ENCODE measurements at places on chromosomes 6 and 20. TPM values are rescaled to one million over a fixed set of nuclear protein-coding genes. Genes with fewer than 3 reads are reported as not detected.

GRCh38 chr6:95576998-95577303 is 384 bp upstream of the MANEA start:
- DNase-seq, result no peak

GRCh38 chr20:63497946-63498935 is 642 bp downstream of the EEF1A2 start:
- DNase-seq, result no peak

DNA sequence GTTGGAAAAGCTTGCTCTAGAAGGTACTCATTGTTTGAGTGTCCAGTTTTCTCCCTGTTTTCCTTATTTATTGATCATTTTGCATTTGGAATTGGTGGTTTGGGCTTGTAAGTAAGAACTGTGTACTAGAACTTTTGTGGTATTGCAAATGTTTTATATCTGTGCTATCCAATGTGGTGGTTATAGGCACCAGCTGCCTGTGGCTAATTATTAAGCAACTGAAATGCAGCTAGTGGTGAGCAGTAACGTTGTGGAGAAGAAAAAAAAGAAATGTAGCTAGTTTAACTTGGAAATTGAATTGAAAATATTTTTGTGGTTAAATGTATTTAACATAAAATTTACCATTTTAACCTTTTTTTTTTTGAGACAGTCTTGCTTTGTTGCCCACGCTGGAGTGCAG is 50.7 kb upstream of the MAPK13 start:
- DNase-seq, result no peak

- no peak for DNase-seq
These were observed 807 bp downstream of the TBC1D20 start for GRCh38 chr20:461254-462198.

DNA sequence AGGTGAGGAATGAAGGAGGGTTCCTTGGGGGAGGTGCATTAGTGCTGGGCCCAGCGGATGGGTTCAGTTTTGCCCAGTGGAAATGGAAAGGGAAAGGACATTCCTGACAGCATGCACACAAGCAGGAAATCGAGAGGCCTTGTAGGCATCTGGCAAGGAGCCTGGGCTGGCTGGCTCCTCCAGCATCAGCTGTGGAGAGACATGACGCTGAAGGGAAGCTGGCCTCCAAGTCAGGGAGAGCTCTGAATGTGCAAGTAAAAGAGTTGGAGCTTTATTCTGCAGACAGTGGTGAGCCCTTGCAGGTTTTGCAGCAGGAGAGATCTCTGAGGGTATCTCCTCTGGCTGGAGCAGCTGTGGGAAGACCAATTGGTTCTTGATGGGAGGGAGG is 154.3 kb downstream of the MRPL14 start:
- no peak for DNase-seq

DNA sequence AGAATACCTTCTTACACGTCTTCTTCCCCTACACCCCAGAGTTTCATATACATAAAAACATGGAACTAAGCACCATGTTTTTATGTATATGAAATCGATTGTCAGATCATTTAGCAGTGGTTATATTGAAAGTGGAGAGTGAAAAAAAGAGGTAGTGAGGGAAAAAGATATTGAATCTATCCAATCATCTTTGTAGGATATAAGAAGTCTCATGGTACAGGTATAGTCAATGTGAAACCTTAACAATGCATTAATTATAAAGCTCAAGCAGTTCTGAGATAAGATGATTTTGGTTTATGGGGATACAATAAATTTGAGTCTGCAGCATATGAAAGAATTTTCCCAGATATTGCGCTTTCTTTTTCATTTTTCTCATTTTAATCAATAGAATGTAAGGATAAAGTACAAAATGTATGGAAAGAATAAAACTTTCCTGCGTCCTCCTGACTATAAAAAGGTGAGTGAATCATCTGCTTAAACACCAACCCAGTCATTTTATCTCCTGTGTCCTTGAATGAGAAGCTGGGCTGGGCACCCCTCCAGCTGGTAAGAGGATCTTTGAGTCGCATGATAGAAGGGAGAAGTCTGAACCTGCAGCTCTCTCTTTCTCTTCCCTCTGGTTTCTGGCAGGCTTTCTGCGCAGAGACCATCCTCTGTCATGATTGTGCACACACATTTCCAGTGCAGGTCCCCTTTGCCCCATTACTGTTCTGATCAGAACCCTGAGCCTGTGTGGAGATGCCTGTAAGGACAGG is 28.1 kb upstream of the AKIRIN2 start:
- no peak for DNase-seq

- peak; percentile 76 for DNase-seq
These were observed 15.8 kb upstream of the RBPJL start for GRCh38 chr20:45290677-45291355.

DNA sequence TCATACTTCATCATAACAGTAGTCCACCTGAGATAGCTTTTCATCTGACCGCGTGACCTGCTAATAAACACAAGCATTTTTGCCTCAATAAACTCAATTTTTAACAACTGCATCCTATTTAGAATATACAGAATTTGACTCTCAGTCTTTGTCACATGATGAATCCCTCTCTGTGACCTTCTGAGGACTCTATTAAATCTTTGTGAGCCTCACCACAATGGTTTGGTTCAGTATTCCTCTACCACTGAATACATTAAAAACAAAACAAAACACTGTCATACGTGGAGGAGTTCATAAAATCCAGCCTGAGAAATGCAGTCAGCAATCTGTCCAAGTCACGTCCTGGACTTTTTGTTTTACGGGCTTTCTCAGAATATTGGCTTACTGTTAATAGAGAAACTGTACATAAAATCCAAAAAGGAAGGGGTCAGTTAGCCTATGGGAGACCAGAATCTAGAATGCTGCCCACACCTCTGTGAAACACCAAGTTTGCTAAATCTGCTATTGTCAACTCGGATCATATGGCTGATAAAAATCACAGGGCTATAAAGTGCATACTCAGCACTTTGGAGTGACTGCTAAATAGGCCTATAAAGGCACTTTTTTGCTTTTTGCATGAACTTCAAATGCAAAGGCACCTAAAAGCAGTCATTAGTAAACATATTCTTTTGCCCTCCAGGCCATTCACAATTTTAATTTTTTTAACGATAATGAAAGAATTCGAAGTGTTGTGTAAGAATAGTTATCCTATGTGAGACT is 190.3 kb upstream of the HDDC2 start:
- no peak for DNase-seq

DNA sequence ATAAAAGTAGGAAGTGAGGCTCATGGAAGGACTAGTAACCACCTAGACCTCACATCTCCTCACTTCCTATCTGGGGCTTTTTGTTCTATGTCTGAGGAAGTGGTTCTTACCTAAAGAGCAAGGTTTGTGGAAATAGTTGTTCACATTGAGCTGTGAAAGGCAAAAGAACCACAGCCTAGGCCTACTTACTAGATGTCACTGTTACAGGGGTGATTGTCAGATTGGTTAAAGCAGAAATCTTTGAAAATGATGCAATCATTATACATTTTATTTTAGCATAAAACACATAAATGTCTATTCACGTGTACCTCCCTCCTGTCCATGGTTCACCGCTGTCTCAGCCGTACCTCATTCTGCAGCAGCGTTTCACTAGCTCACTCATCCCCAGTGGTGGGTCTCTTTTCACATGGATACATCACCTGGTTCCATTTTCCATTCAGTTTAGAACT is 268.8 kb downstream of the TMEM242 start:
- DNase-seq, result peak; percentile 76

- DNase-seq, result no peak
These were observed 94.7 kb upstream of the CCN2 start for GRCh38 chr6:132045877-132046276.

GRCh38 chr6:34455831-34456230 is 10.0 kb upstream of the PACSIN1 start:
- no peak for DNase-seq

DNA sequence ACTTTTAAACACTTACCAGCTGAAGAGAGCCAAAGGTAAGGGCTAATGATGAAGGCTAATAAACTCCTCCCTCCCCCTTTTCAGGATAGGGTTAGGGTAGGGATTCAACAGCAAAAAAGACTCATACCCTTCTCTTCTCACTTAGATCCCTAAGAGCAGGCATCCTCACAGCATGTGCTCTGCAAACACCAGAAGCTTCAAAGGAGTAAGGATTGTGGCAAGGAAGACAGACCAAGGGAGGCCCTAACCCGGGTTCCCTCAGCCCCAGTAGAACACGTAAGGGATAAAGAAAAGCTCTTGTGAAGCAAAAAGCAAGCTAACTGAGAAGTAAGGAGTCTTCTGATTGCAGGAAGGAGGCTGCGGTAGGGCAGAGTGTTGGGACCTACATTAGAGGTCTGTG is 11.6 kb downstream of the MAP3K7 start:
- no peak for DNase-seq

DNA sequence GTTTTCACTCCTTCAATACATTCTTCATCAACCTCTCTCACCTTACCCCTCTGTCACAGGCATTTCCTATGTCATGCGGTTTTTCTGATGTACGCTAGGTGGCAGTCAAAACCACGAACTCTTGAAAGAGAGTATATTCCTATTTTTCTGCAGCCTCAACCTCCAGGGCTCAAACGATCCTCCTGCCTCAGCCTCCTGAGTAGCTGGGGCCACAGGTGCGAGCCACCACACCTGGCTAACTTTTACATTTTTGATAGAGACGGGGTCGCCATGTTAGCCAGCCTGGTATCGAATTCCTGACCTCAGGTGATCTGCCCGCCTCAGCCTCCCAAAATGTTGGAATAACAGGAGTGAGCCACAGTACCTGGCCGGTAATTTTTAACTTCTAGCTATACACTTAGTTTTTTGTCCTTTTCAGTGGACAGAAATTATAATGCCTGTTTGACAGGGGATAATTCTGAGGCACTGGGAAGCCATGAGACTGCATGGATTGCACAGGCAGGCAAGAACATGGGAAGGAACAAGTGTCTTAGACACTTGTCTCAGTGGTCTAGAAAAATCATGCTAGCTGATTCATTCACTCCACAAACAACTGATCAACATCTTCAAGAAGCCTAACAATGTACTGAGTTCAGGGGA is 22.5 kb upstream of the HFE start:
- peak; percentile 73 for DNase-seq

DNA sequence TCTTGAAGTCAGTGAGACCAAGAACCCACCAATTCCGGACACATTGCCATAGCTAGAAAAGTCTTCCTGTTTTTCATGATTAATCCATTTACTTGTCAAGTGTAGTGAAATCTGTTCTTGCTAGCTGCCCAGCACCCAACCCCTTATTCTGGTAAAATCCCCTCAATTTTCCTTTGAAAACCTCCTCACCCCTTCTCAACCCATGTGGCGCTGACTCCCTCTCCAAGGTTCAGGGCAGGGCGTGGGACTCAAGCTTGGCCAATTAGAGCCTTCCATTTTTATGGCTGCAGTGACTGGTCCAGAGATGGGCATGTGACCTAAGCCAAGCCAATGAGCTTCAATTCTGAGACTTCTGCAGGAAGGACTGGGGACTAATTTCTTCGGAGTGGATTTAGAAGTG is 9.8 kb upstream of the ZBP1 start:
- DNase-seq, result peak; percentile 61

DNA sequence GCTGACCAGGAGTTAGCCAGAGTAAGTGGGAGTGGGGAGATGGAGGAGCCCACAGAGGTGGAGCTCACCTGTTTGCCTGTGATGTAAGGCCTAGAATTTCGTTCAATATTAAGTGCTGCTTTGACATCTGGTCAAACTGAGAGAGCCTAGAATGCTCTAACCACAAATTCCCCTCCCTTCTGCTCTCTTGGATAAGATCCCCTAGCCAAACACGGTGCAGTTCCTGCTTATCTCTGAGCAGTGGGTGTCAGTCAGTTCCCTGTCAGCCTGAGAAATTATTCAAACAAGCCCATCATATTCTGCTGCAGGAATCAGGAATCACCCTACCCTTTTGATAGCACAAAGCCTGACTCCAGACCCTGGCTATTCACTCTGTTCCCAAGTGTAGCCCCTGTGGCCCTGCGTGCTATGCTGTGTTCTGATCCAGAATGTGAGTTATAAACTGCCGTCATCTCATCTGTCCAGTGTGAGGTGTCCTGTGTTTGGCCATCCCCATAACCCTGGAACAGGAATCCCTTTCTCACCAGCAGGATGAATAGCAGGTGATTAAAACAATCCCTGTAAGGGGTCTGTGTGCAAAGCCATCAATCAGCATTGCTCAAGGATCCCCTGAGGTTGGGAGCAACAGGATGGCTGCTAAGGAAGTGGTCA is 31.8 kb upstream of the ZNF133 start:
- no peak for DNase-seq

GRCh38 chr6:10396785-10397184 is 18.1 kb downstream of the TFAP2A start:
- no peak for DNase-seq

Gene E2F1
- total RNA-seq, result 2.7 TPM

Gene WFDC10B
- not detected for total RNA-seq

Gene GHRH
- total RNA-seq, result not detected

Gene TNXB
- total RNA-seq, result 19.0 TPM

Gene GSTA3
- not detected for total RNA-seq

Gene BCAS4
- 91.0 TPM for total RNA-seq

All from B cell (primary cell).